Activated naive CD4-positive, alpha-beta T cell treated with anti-CD3 and anti-CD28 coated beads, Interleukin-2, amount 10 ng/mL, durations not matched to agents 7 days and 5 days (primary cell): ENCODE measurements at places on chromosomes 13 and 19.

- no peak for DNase-seq
Observed at GRCh38 chr13:106390367-106390766, 145.1 kb downstream of the EFNB2 start.

DNA sequence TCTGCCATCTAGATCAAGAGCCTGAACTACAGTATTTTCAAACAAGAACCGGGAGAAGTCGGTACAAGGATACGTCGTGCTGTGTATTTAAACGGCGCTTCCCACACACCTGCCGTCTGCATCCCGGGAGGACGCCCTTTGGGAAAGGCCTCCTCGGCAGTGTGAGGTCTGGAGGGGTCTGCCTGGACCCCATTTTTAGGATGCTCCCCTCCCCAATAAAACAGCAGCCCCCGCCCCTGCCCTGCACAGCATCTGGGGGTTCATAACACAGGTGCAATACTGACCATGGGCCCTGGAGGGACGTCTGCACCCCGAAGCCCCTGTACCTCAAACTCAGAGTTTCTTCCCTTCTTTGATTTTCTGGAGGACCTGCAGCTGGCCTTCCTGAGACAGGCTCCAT, 4.1 kb upstream of the C13orf46 start:
- no peak for DNase-seq

- DNase-seq = peak; percentile 69
Observed at GRCh38 chr13:46751811-46752635, 44.9 kb downstream of the ESD start.

DNA sequence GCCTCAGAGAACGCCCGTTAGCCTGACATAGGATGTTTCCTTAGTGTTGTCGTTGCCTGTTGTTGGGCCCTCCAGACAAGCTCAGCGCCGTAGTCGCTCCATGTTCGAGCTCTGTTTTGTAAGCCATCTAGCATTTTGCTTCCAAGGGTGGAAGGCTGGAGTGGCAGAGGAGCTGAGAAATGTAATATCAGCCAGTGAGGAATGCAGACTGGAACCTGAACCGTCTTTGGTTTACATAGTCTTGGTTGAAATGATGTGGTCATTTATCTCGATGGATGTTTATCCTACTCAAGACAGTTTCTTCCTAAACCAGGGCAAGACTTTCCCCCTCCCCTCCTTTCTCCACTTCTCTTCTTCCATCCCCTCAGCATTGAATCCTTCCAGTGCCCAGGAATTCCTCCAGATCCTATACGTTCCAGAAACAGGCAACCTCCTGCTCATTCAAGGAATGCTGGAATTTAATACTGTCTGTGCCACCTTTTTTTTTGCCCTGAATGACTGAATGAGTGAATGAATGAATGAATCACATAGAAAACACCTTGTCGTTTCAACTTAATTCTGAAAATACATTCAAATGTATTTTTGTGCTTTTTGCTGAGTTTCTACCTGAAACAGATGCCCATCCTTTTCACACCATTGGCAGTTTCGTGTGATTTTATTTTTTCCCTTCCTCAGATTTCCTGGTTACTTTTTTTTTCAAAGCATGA, 109.5 kb upstream of the MBNL2 start:
- DNase-seq = no peak

GRCh38 chr13:47399599-47399998, 502.7 kb upstream of the HTR2A start:
- no peak for DNase-seq

DNA sequence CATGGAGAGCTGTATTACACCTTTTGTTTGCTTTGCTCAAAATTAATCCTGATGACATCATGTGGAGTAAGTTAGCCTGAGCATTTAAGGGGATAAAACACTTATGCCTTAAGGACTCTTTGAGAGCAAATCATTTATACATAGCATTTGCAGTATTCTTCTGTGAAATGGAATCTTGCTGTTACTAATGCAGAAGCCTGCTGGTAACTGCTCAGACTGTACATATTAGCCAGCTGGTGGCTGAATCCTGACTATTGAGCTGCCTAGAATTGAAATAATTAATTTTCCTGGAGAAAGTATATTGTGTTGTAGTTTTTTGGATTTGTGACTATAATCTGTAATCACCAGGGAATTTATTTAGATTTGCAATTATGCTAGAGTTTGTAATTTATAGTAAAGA, 363.2 kb downstream of the GPC6 start:
- no peak for DNase-seq

DNA sequence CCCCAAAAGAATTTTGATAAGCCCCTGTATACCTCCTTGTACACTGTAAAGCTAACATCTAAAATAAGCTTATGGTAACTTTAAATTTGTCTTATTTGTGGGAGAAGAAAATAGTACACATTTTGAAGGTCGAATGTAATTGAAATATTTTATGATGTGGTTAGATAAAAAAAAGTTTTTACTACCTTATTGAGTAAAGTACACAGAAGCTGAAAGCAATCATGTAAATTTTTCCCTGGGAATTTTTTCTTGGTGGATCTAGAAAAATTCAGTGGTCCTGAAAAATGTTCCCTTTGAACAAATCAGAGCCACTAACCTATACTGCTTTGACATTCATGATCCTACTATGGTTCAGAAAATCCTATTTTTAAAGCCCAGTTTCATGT, 46.9 kb downstream of the SIPA1L3 start:
- no peak for DNase-seq

DNA sequence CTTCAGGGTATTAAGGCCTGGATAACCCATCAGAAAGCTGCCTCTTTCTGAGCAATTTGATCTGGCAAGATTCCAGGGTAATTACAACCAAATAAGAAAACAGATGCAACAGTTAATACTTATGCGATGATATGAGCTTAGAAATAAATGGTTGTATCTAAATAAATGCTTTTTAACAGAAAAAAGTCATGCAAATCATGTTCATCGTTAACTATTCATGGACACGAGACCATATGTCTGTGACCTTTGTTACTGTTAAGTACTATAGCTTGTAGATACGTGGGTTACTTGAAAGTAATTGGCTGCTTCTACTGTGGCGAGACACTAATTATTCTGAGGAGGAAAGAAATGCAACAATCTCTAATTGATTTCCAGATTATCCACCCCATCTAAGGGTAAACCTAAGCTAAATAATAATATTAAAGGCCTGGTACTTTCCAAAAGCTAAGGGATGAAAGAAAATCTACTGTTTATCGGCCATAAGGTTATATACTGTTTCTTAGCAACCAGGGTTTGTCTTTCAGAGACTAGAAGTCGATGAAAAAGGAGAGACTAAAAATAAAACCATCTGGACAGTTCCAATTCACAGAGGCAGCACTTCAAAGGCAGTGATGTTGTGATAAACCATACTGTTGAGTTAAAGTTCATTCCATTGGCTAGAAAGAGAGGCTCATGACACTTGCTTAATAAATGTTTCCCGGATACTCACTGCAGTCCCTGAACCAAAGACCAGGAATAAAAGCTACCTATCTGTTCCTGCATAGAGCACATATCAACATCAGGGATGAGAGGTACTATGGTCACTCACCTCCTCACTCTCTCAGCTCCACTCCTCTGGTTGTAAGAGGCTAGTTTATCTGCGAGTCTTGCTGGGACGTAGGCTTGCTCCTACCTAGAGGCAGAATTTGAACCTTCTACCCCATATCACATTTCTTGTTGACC, 1.5 kb downstream of the EPSTI1 start:
- DNase-seq = no peak

- DNase-seq = no peak
Observed at GRCh38 chr19:32687681-32688080, 3.9 kb upstream of the NUDT19 start.

- DNase-seq = no peak
Observed at GRCh38 chr13:59873309-59873708, 290.4 kb downstream of the DIAPH3 start.

DNA sequence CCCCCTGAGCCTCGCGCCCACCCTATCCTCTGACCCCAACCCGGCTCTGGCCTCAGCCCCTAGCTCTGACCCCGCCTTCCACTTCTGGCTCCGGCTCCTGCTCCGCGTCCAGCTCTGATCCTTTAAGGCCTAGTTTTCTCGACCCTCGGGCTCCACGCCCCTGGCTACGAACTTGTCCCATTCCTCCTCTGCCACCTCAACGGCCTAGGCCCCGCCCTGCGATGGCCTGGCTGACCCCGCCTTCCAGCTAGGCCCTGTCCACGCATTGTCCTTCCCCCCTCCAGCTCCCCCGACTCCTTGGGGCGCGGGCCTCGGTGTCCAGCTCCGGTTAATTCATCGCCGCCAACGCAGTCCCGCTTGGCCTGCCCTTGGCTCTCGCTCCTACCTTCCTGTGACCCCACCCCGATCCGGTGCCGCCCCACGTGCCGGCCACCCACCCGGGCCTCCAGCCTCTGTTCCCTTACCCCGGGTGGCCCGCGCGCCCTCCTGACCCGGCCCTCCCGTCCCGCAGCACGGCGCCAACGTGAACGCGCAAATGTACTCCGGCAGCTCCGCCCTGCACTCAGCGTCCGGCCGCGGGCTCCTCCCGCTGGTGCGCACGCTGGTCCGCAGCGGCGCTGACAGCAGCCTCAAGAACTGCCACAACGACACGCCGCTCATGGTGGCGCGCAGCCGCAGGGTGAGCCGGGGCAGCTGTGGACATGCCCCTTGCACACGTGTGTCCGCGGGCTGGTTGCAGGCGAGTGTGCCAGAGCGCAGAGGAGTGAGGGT, 9.4 kb downstream of the BCL3 start:
- no peak for DNase-seq

- no peak for DNase-seq
Observed at GRCh38 chr19:11154683-11155047, 917 bp downstream of the SPC24 start.

DNA sequence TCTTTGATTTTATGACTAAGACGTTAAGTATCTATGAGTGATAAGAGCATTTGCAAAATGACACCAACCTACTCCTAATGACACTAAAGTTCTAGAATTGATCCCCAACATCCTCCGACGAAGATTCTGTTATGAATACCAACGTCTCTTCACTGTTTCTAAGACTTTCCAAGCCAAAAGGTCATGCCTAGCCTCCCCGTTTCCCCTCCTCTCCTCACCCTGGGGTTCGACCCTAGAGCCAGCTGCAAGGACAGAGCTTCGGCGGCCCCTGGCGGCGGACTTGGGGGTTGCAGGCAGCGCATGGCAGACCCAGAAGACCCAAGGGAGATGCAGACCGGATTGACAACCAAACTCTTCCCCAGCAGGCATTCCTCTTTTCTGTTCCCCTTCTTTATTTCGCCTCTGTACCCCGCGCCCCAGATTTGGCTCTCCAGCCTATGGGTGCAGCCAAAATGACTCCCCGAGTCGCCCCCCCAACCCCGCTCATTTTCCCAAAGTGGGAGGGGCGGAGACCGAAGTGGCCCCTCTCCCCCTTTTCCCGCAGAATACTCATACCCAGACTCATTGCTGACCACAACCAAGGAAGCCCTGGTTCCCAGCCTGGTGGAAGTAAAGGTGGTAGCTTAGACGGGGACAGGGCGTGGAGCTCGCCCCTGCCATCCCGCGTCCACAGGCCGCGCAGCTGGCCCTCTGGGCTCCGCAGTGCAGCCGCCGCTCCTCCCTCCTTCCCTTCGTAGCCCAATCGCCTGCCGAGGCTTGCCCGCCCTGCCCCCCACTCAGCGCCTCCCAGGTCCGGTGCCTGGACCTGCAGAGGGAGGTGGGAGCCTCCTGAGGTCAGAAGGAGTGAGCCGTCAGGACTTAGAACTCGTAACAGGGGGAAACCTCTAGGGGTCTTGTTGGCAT, 4.1 kb upstream of the EML2 start:
- peak; percentile 92 for DNase-seq

DNA sequence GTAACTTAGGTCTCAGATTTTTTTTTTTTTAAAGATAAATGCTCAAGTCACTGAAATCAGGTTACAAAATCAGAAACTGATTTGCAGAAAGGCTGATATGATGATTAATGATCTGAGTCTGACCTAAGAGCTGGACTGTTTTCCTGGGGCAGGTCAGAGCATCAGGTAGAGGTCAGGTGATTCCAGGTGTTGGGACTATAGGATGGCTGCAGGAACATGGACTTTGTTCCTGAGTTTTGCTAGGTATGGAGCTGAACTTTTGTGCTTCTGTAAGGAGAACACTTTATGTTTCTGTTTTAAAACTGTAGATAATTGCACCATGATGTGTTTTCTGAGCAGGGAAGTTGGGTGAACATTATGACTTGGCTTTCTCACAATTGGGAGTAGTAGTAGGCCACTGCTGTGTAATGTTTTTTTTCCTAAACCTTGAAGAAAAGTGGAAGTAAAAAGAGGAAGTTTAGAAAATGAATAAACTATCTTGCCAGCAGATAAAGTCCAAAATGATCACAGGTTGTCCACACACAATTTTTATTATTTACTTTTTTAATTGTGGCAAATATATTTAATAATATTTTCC, 297.2 kb downstream of the DCT start:
- no peak for DNase-seq

- no peak for DNase-seq
Observed at GRCh38 chr19:31500197-31500830, 151.1 kb upstream of the TSHZ3 start.

- DNase-seq = no peak
Observed at GRCh38 chr13:32938314-32938713, 77.9 kb upstream of the KL start.

- peak; percentile 22 for DNase-seq
Observed at GRCh38 chr19:1065606-1066109, 1.3 kb upstream of the ARHGAP45 start.
